ENCODE measurements at places on chromosomes 11 and 22. TPM values are rescaled to one million over a fixed set of nuclear protein-coding genes. Genes with fewer than 3 reads are reported as not detected.

ZFPL1 gene
- 45.3 TPM for total RNA-seq

DNA sequence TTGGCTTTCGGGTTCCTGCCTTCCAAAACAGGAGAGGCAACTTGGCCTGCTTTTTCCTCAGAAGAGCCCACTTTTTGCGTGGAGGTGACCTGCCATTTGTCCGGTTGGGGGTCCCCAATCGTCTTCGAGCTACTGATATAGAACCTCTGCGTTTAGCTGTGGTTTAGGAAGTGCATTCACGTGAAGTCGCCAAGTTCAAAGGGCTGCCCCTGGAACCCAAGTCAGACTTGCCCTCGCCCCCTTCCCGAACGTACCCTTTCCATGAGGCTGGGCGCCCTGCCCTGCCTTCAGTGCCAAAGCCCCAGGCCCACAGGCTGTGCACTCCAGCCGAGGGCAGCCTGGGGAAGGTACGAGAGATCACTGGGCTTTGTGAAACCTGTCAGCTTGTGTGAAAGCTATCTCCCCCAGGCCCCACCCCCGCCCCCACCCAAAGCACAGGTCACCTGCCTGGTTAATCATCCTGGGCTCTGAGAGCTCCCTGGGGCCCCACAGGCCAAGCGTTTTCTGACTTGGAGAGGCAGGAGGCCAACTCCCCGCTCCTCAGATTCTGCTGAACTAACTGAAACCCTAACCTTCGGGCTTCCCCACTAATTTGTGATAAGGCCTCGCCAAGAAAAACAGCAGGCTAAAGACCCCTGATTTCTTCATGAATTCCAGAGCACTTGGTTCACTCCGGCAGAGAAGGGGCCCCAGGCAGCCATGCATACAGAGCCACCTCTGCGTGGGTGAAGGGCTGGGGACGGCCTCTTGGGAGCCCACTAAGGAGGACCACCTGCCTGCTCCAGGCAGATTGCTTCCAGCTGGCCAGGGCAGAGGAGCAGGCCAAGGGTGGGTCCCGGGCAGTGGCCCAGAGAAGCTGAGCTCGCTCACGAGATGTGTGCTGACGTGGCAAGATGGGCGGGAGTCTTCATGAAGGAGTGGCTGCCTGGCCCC, 25.8 kb upstream of the KCNQ1OT1 start:
- DNase-seq: no peak

GRCh38 chr11:2186669-2187279, 15.2 kb upstream of the TH start:
- no peak for DNase-seq

DNA sequence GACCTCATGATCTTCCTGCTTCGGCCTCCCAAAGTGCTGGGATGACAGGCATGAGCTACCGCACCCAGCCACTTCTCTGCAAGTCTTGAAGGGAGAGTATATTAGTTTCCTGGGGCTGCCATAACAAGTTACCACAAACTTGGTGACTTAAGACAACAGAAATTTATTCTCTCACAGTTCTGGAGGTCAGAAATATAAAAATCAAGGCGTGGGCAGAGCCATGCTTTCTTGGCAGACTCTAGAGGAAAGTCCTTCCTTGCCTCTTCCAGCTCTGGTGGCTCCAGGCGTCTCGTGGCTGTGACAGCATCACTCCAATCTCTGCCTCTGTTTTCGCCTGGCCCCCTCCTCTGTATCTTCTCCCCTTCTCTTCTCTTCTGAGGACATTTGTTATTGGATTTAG, 110.2 kb upstream of the NAV2 start:
- DNase-seq: no peak

DNA sequence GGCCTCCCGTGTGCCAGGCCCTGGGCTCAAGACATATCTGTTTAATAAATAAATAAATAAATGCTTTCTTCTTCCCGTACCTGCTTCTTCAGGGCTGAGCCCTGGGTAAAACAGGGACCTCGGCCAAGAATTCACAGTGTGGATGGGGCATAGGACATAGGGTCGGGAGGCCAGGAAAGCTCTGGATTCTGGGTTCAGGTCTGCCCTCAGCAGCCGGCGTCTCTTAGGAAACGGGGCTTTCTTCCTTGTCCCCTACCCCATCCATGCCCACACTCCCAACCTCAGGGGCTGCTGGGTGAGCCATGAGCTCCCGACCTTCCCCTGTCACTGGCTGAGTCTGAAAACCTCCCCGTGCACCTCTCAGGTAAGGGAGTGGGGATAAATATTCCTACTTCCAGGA, 55.7 kb upstream of the ALX4 start:
- no peak for DNase-seq

GRCh38 chr11:23205156-23205871, 345.0 kb upstream of the CCDC179 start:
- DNase-seq: no peak

GRCh38 chr11:119157063-119157462, 8.2 kb downstream of the ABCG4 start:
- DNase-seq: no peak

GPR152 gene
- total RNA-seq: not detected

DNA sequence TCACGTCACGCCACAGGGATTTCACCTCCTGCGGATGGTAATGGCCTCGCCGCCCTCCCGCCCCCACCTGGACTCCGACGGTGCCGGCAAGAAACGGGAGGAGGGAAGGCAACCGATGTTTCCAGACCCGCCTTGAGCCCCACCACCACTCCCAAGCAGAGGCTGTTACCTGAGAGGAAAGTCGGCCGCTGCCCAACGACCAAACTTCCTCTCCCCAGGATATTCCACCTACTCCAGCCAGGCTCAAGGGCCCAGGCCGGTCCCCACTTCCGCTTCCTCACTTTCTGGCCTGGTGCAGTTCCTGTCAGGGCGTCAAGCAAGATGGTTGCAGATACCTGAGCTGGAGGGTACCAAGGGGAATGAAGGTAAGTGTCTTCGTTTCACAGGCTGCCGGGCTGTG, at the start of gene ENTHD1:
Gene ENTHD1, minus strand, starts transcription at position 235 of the 400 bp plus-strand sequence. CDS start 6,012 bp downstream, outside the sequence.
- DNase-seq: no peak

- DNase-seq: no peak
Measured at GRCh38 chr22:28029956-28030355, 110.9 kb upstream of the PITPNB start.

GRCh38 chr11:99979042-99979441, 708.0 kb upstream of the ARHGAP42 start:
- no peak for DNase-seq

ART1 gene
- not detected for total RNA-seq

DNA sequence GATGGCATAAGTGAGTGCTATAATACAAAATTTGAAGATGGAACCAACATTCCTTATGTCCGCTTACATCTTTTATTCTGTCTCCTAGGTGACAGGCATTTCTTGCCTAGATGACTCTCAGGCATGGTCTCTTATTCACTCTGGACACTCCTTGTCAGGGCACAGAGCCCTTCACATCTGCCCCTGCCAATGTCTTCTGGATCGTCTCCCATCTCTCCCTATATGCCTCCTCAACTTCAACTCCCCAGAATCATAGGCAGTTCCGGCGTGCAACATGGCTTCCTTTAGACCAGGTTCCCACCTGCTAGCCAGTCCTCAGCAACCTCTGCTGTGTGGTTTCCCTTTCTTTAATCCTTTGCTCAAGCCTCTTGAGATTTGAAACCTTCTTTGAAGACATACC, 300.9 kb downstream of the TENM4 start:
- DNase-seq: no peak

All from left colon (tissue), 2 donors.